ENCODE measurements at places on chromosomes 1 and 21. TPM values are rescaled to one million over a fixed set of nuclear protein-coding genes. Genes with fewer than 3 reads are reported as not detected.

- DNase-seq, result no peak
These were observed 120.3 kb upstream of the C8B start for GRCh38 chr1:57086154-57086553.

- peak; percentile 65 for DNase-seq
These were observed 96.0 kb upstream of the USP24 start for GRCh38 chr1:55311057-55311641.

The ZNF362 gene
- 5.4 TPM for total RNA-seq

The TMPRSS15 gene
- total RNA-seq, result not detected

DNA sequence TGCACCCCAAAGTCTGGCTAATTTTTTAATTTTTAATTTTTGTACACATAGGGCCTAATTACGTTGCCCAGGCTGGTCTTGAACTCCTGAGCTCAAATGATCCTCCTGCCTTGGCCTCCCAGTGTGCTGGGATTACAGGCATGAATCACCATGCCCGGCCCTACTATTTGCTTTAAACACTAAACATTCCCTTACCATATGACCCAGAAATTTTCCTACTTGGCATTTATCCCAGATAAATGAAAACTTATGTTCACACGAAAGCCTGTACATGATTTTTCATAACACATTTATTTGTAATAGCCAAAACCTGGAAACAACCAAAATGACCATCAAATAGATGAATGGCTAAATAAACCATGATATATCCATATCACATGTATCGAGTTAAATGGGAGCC, 35.8 kb downstream of the NDUFS5 start:
- peak; percentile 71 for DNase-seq

DNA sequence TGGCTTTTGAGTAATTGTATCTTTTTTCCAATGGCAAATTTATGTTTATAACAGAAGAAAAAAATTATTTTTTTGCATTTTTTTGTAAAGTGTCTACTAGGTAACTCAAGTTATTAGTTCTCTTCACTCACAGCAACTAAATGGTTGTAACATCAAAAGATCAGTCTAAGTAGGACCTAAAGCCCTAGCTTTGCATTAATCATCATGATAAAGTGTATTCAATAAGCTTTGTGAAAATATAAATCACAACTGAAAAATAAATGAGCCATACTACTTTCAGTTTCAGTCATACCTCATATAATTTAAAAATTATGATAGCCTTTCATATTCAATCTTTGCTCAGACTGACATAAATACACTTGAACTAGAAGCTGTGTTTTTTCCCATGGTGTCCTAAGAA, 6.9 kb downstream of the TAF5L start:
- DNase-seq, result no peak

DNA sequence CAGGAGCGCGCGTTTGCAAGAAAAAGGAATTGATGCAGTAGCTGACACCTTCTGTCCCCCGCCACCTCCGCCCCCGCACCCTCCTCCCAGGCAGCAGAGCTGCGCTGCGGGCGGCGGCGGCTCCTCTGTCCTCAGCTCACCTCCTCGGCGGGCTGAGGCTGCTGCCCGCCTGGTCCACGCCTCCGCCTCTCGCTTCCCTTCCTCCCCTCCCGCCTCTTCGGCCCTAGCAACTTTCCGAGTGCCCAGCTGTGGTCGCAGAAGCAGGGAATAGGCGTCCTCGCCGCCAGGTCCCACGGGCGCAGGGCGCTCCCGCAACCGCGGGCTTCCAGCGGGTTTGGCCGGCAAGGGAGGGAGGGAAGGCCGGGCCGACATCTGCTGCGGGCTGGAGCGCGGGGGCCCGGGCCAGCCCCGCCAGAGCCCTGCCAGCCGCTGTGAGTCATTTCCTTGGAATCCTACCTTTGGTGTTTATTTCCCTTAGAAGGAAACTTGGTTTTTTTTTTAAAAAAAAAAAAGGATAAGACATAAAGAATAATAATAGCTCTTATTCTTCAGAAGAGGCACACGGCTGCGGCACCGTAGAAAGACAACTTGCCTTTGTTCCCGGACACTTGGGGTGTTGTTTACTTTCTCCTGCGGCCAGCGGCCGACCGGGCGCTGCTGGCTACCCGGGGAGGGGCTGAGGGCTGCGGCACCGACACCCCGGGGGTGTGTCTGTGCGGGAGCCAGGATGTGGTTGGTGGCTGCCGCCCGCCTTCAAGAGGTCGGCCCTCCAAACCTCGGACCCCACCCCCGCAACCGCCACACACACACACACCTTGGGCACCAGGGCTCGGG, 1.1 kb downstream of the SERTAD4 start:
- no peak for DNase-seq

The LRRC39 gene
- not detected for total RNA-seq

DNA sequence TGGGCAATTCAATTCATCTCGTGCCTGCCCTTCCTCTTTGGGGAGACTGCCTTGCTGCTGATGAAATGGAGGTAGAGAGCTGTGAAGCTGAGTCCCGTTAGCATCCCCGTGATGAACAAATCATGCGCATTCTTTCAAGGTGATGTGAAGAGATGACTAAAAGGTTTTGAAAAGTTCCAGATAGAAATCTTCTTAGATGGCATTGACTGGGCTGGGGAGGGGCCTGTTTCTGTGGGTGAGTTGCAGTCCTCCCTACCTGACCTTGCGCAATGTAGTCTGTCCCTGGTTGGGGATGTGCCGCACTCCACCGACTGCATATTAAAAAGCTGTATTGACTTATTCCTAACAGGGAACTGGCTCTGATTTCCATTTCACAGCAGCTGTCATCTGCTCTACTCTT, 49.6 kb downstream of the ST6GALNAC3 start:
- DNase-seq, result no peak

DNA sequence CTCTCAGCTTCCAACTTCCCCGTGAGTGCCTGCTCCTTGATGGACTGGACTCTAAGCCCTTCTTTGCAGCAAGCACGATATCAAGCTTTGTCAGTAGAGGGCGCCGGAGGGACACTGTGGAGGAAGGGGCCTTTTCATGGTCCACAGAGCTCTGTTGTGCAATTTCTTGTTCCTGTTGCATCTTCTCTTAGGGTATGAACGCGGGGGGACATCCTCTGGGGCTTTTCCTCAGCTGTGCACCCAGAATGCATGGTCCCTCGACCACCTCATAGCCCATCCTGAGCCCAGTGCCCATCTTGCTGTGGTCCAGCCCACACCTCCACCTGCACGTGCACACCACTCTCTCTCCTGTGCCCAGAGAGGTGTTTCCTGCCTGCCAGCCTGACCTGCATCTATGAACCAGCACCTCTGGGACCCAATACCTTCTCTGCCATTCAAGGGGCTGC, 556.8 kb downstream of the PTPRU start:
- peak; percentile 75 for DNase-seq

The DENND2C gene
- total RNA-seq, result 6.4 TPM

- no peak for DNase-seq
These were observed 16.5 kb downstream of the SLC27A3 start for GRCh38 chr1:153791648-153792253.

All from dermis microvascular lymphatic vessel endothelial cell (primary cell).